ENCODE measurements at places on chromosomes 11 and 22.

DNA sequence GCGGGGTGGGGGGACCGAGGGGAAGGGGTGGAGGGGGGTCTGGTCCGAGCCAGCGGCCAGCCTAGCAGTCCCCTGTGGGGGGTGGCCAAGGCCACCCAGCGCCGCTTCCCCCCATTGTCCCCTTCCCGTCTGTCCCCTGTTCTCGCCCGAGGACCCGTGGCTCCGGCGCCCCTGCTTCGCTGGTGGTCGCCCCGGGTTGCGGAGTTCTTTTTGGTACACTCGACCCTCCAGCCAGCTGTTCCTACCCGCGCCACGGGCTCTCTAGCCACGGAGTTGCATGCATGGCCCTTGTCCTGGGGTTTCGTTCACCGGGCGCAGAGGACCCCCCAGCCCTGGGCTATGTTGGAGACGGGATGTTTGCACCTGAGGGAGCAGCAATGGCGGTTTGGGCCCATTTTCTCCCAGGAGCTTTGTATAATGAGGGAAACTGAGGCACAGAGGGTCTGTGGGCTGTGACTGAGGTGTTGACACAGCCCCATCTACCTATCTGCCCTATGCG, 489 bp downstream of the RNF214 start:
- peak; percentile 41 for DNase-seq

DNA sequence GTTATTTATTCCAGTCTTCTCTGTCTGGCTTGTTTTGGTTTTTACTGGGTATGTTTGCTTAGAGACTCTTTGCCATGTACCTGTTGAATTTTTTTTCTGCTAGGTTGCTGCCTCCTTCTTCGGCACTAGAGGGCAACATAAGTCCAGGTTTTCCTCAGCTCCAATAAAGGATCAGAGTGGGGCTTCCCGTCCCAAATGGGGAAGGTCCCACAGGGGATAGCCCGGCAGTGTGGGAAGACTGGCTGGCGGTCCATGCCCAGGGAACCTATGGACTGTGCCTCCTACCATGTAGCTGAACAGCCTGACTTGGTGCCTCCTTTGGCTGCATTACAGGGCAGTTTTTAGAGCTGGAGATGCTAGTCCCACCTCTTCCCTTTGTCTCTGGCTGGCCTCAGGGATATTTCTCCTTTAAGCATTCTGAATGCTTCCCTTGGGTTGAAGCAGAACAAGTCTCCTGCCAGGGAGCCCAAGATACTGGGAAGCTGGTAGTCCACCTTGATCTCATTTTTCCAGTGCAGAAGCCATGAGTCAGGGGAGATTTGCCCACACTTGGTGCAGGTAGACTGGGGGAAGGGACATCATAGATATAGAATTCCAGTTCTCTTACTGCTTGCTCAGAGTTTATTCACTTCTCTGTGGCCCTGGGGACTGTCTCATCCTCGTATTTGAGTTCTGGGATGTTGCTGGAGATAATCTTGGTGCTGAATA, 60.2 kb downstream of the BRD1 start:
- peak; percentile 33 for DNase-seq

- no peak for DNase-seq
Measured at GRCh38 chr11:75771646-75772410, 3.2 kb downstream of the DGAT2 start.

- no peak for DNase-seq
Measured at GRCh38 chr11:111018566-111018965, 227.0 kb upstream of the POU2AF2 start.

DNA sequence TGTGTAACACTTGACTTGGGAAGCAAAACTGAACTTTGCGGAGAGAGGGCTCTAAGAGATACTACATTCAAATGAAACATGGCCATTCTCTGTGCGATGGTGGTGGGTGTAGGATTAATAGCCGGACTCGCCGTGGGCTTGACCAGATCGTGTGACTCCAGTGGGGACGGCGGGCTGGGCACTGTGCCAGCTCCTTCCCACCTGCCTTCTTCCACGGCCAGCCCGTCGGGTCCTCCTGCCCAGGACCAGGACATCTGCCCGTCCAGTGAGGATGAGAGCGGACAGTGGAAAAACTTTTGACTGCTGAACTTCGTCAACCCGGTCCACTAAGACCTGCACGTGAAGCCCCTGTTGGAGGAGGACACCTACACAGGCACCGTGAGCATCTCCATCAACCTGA, 137.4 kb downstream of the OR4C45 start:
- DNase-seq = no peak

DNA sequence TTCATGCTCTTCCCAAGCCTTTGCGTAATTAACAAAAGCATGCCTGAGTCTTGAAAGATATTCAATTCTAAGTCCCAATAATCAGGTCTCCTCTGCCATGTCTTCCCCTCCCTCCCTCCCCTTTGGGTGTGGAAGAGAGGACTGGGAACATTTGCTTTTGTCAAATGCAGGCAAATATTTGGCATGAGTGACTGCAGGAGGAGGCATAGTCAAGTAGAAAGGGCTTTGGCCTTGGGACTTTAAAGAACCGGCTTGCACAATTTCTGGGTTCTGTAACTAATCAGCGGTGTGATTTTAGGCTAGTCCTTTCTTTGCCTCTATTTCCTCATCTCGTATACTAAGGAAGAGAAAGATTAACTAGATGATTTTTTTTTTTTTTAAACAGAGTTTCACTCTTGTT, 59.5 kb downstream of the SCN3B start:
- DNase-seq = no peak

GRCh38 chr22:22948651-22949571, 61.3 kb downstream of the IGLL5 start:
- no peak for DNase-seq

DNA sequence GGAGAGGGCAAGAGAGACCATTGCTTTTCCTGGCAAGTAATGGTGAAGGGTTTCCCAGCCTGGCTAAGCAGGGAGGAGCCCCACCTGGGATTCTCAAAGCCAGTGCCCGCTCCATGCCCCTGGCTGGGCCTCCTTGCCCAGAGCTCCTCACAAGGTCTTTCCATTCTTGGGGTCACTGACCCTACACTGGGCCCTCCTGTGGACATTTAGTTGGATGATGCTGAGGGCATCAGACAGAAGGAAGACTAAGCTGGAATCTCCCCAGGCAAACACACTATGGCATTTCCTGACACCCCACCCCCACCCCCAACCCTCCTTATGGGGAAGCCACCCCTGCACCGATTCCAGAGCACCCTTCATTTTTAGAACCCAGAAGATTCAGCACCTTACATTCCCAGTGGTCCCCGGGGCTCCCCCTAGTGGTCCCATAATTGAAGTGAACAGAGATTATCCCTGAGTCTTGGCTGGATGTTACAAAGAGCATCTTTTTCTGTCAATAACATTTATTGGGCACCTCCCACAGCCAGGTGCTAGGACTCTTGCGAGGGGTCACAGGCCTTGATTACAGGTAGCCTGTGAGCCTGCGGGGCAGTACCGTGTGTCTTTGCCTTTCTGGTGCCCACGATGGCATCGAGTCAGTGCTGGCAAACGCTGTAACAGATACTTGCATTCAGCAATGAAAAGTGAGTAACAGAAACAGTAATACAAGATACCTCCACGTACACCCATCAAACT, 548.5 kb downstream of the BUD13 start:
- DNase-seq = peak; percentile 36

DNA sequence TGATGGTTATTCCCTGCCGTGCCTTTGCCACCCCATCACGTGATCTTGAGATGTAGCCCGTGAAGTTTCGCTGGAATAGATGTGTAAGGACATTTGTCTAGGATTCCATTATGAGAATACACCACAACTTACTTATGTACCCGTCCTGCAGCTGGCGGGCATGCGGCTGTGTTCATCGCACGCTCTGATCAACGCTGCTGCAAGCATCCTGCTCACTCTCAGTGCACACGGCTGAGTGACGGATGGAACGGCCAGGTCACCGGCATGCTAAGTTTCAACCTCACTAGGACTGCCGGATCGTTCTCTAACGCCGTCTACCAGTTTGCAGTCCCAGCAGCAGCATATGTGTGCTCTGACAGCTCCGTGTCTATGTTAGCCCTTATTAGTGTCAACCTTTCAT, 44.6 kb downstream of the APOL1 start:
- no peak for DNase-seq

DNA sequence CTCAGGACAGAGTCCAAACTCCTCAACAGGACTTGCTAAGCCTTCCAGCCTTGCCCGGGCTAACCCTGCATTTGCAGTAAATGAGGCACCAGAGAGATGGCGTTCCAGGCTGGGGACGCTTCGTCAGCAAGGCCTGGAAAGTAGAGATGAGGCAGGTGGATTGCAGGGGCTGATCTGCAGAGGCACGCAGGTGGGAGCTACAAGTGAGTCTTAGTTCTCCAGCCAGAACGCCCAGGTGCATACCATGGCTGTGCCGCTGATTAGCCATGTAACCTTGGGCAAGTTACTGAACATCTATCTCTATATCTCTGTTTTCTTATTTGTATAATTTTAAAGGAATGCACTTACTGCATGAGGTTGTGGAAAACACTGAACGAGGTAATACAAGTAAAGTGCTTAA, 52.7 kb upstream of the BARX2 start:
- no peak for DNase-seq

DNA sequence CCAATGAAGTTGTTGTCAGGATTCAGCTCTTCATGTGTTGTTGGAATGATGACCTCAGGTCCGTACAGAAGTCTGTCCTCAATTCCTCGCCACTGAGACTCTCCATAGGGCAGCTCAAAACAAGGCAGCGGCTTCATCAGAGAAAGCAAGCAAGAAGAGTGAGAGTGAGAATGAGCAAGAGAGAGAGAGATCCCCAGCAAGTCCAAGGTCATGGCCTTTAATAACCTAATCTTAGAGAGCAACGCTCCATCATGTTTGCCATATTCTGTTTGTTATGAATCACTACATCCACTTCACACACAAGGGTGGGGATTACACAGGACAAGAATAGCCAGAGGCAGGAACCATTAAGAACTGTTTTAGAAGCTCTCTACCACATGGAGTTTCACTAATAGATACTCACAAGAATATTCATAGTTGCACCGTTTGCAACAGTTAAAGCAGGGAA, 23.3 kb upstream of the MMP7 start:
- no peak for DNase-seq

- DNase-seq = no peak
Measured at GRCh38 chr11:32172848-32173834, 82.3 kb downstream of the RCN1 start.

DNA sequence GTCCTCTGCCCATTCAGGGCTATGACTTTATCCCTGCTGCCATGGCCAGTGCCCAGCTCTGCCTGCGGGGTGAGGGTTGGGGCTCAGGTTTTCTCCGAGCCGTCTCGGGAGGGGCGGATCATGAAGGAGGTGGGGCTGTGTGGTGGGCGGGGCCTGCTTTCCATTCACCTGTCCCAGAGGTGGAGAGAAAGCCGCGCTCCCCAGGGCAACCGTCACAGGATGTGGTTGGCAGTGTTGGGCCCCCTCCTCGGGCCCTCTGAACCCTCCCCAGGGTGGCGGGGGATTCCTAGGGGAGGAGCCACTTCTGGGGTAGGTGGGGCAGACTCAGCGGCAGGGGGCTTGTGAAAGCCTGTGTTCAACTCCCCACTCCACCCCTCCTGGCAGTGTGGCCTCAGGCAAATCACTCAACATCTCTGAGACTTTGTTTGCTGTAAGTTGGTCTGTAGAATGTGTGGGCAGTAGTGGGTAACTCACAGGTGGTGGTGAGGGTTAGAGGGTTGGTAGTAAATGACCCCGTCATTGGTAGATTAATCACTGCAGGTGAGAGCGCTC, 50.3 kb downstream of the CD6 start:
- peak; percentile 76 for DNase-seq

GRCh38 chr11:132060567-132060966, 690.2 kb downstream of the NTM start:
- DNase-seq = no peak

GRCh38 chr22:38106814-38107578, 3.5 kb downstream of the BAIAP2L2 start:
- DNase-seq = no peak

DNA sequence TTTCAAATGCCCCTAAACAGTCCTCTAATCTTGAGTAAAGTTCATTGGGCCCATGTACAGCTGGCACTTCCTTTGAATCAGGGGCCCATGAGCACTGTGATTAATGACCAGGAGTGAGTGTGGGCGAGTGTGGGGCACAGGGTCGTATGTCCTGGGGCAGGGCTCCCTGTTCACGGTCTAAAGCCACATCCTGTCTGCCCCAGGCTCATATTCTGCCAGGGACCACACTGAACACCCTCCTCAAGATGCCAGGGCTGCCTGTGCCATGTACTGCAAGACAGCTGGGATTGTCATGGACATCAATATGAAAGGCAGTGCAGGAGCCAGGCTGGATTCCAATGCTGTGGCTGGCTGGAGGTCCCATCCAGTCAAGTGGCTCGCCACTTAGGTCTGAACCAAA, 130.5 kb downstream of the KIRREL3 start:
- no peak for DNase-seq

DNA sequence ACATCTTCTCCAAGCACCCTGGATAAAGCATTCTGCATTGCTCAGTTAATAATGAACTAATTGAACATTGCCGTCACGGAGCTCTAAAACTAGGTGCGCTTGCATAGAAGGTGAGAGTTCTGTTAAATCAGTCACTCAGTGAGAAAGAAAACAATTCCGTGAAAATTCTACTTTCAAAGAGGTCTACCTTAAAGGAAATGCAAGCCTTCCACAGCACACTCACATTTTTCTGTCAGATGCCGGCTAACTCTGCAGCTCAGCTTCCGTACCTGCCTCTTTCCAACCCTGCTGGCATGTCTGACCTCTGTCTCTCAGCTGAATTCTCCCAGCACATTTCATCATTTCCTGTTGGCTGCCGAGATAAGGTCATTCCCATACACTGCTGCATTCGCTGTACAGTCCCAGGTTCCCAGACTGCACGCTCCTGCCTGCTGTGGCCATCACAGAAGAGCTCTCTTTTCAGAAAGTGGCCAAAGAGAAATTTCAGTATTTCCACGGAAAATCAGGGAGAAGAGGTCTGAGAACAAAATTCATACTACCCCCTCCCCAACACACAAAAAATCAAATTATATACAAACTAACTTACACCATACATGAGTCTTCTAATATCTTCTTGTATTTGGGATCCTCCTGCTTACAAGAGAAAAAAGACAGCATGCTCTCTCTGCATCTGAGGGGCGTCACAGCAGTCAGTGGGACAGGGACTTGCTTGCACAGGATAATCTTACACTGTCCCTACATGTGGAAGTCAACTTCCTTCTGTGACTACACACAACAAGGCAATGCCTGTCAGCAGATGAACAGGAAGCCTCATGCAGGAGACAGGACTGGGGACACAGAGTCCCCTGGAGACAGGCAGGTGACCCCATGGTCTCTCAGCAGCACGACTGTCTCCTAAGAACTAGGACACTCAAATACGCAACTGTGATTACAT, 55.1 kb downstream of the PACSIN2 start:
- DNase-seq = no peak

DNA sequence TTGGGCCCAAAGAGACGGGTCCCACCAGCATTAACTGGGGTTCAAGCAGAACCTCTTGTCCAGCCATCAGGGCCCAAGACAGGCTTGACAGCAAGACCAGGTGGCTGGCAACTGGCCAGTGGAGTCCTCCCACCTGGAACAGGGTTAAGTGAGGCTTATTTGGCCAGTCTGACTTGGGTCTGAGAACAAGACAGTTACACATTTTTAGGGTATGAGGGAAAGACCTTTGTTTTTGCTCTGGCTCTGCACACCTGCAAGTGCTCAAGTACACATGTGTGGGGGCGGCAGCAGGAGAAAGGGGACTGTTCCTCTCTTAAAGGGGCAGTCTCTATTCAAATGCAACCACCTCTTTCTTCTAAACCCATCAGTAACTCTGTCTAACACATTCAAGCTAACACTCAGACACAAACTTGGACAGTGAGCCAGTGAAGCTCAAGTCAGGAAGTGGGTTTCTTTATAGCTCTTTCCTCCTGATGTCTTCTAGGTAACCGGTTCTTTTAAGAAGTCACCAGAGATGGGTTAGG, 116.2 kb downstream of the ETS1 start:
- DNase-seq = no peak

GRCh38 chr11:60783911-60784310, 1.2 kb upstream of the MS4A10 start:
- DNase-seq = no peak

Measured in activated CD4-positive, CD25-positive, alpha-beta regulatory T cell treated with anti-CD3 and anti-CD28 coated beads, Interleukin-2, amount 50 U/mL, for 72 hours (primary cell).